ENCODE measurements at places on chromosomes 4 and X. TPM values are rescaled to one million over a fixed set of nuclear protein-coding genes. Genes with fewer than 3 reads are reported as not detected.
A peak's percentile ranks its signal among the peaks of the same experiment; 100 is the strongest.

- DNase-seq = peak; percentile 85
- peaks cover 38% of the 10 kb centered on the region for H3K27me3 ChIP-seq
- peak overlapping the region; percentile 59 for H3K4me3 ChIP-seq
These were observed 785 bp upstream of the EFNB1 start for GRCh38 chrX:68827848-68828624.

GRCh38 chr4:1412376-1413203 lies 6.3 kb upstream of the NKX1-1 start:
- no peak overlapping the region for H3K27ac ChIP-seq
- no peak for DNase-seq
- H3K27me3 ChIP-seq = peaks cover 89% of the 10 kb centered on the region
- no peak overlapping the region for H3K4me3 ChIP-seq
- no peaks in the 10 kb centered on the region for H3K36me3 ChIP-seq

DNA sequence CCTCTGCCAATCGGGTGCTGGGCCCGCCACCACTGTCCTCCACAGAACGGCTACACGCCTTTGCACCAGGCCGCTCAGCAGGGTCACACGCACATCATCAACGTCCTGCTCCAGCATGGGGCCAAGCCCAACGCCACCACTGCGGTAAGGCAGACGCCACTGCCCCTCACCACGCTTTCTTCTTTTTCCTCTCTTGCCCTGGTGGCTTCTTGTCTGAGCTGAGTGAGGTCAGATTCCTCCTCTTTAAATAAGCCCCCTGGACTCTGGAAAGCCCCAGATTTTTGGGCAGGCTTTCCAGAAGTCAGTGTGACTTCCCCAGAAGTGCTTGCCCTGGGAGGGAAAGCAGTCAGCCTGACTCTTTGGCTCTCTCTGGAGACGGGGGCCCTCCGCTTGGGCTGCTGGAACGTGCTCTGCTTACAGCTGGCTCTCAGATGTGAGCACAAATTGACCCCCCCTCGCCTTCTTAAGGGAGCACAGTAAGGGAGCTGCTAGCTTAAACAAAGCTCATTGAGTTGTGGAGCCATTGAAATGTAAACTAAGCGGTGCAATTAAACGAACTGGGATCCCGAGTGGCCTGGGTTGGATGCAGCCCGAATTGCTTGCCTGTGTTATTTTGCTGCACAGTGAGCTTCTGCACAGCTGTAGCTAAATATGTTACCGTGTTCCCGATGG lies 243.1 kb downstream of the ANK2 start:
- no peaks in the 10 kb centered on the region for H3K27me3 ChIP-seq
- H3K27ac ChIP-seq = peak overlapping the region; percentile 97
- H3K4me3 ChIP-seq = peak overlapping the region; percentile 27
- peaks cover 5% of the 10 kb centered on the region for H3K36me3 ChIP-seq

JADE3 gene
- 22.0 TPM for total RNA-seq

GRCh38 chr4:2266181-2266580 lies 4.3 kb upstream of the MXD4 start:
- H3K4me3 ChIP-seq = no peak overlapping the region
- H3K36me3 ChIP-seq = no peaks in the 10 kb centered on the region
- H3K27me3 ChIP-seq = no peaks in the 10 kb centered on the region
- no peak for DNase-seq
- no peak overlapping the region for H3K27ac ChIP-seq

AADAT gene
- total RNA-seq = 24.2 TPM

PCSK1N gene
- total RNA-seq = 2.4 TPM

DNA sequence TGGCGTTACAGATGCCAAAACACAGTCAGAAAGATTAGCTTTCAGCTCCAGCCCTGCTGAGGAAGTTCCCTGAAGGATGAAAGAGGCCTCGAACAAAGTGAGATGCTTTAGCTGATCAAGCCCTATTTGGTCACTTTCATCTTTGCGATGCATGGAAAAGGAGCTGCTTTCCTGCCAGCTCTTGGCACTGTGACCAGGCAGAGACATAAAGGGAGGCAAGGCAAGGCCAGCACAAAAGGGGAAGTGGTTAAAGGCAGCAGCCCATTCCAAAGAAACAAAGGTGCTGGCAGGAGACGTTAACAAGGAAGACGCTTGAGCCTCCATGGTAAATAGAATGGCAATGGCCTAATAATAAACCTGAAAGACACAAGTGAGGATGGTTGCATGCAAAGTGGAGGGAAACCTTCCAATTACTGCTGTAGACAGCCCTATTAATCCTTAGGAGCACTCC lies 617.1 kb upstream of the INTU start:
- H3K4me3 ChIP-seq = no peak overlapping the region
- no peak overlapping the region for H3K27ac ChIP-seq
- peaks cover 12% of the 10 kb centered on the region for H3K4me1 ChIP-seq
- DNase-seq = peak; percentile 62
- H3K27me3 ChIP-seq = no peaks in the 10 kb centered on the region

NAA11 gene
- not detected for total RNA-seq

- no peaks in the 10 kb centered on the region for H3K36me3 ChIP-seq
- no peak overlapping the region for H3K4me3 ChIP-seq
- no peak overlapping the region for H3K27ac ChIP-seq
These were observed 47.6 kb upstream of the DRP2 start for GRCh38 chrX:101171883-101172400.

GRCh38 chr4:86846921-86847320 lies 2.3 kb downstream of the SLC10A6 start:
- no peaks in the 10 kb centered on the region for H3K27me3 ChIP-seq
- no peaks in the 10 kb centered on the region for H3K36me3 ChIP-seq
- no peak overlapping the region for H3K4me3 ChIP-seq

GRCh38 chr4:93237521-93237920 lies 591.0 kb upstream of the ATOH1 start:
- H3K36me3 ChIP-seq = no peaks in the 10 kb centered on the region
- no peaks in the 10 kb centered on the region for H3K27me3 ChIP-seq
- H3K27ac ChIP-seq = no peak overlapping the region
- no peak overlapping the region for H3K4me3 ChIP-seq
- no peak for DNase-seq

GRCh38 chrX:21838937-21839333 lies 482 bp upstream of the MBTPS2 start:
- DNase-seq = no peak
- H3K27me3 ChIP-seq = no peaks in the 10 kb centered on the region
- H3K36me3 ChIP-seq = no peaks in the 10 kb centered on the region
- no peaks in the 10 kb centered on the region for H3K4me1 ChIP-seq
- H3K27ac ChIP-seq = no peak overlapping the region
- H3K4me3 ChIP-seq = peak overlapping the region; percentile 61

KCND1 gene
- 0.39 TPM for total RNA-seq

AKAP4 gene
- not detected for total RNA-seq

DNA sequence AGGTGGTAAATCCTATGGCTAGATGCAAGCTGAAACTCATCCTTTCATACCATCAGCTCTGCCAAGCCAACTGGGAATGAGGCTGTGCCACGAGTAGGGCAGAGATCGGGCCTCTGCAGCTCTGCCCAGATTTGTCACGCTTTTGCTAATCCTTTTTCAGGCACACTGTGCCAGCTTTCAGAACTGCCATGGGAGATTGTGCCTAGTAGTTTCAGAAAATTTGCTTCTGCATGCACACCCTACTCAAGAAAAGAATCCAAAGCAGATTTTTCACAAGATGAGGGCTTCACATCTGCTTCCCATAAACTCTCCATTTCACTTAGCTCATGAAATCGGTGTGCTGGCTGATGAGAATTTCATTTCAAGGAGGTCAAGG lies 3.3 kb upstream of the ADH7 start:
- no peaks in the 10 kb centered on the region for H3K4me1 ChIP-seq
- H3K27me3 ChIP-seq = no peaks in the 10 kb centered on the region
- no peak overlapping the region for H3K4me3 ChIP-seq
- H3K27ac ChIP-seq = no peak overlapping the region

SMAD1 gene
- 44.3 TPM for total RNA-seq

BTC gene
- 0.81 TPM for total RNA-seq

FGFBP1 gene
- total RNA-seq = not detected

DNA sequence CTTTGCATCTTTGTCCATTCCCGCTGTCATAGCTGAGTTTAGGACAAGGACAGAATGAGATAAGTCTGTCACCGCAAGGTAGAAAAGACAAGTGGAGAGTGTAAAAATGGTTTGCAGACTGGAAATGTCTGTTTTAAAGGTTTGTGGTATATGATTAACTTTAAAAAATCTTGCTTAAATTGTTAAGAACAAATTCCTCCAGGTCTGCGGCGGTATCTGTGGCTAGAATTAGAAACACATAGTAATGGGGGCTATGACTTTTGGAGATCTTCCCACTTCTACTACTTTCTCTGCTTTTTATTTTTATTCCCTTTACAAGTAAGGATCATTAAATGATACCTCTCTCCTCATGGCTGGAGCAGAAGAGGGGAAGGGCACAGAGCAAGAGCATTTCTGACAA lies 92.2 kb downstream of the MID1IP1 start:
- H3K4me3 ChIP-seq = no peak overlapping the region
- no peaks in the 10 kb centered on the region for H3K36me3 ChIP-seq
- no peaks in the 10 kb centered on the region for H3K4me1 ChIP-seq
- H3K27me3 ChIP-seq = no peaks in the 10 kb centered on the region
- no peak for DNase-seq

GPC4 gene
- 23.6 TPM for total RNA-seq

GRCh38 chrX:81564851-81565250 lies 362.9 kb downstream of the SH3BGRL start:
- DNase-seq = no peak
- no peak overlapping the region for H3K27ac ChIP-seq
- peaks cover 5% of the 10 kb centered on the region for H3K36me3 ChIP-seq
- H3K4me3 ChIP-seq = no peak overlapping the region
- H3K4me1 ChIP-seq = no peaks in the 10 kb centered on the region

DNA sequence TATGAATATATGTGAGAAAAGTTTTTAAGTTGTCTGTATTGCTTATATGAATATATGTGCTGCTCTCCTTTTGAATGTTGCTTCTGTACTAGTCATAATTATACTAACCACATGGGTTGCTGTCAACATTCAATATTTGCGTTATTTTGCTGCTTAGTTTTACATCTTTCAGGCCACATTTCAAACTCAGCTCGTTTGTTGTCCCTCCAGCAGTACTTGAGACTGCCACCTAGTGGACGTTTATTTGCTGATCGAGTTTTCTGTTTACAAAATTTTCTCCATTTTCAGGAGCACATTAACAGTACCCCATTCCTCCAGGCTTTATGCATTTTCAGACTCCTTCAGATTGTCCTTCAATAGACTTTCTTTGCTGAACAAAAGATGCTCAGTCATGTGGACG lies 75.8 kb downstream of the NUDT11 start:
- H3K4me1 ChIP-seq = no peaks in the 10 kb centered on the region
- H3K36me3 ChIP-seq = no peaks in the 10 kb centered on the region
- H3K4me3 ChIP-seq = no peak overlapping the region
- H3K27me3 ChIP-seq = no peaks in the 10 kb centered on the region
- DNase-seq = peak; percentile 60
- H3K27ac ChIP-seq = no peak overlapping the region

DAPP1 gene
- total RNA-seq = not detected

GLUD2 gene
- total RNA-seq = 8.9 TPM

DNA sequence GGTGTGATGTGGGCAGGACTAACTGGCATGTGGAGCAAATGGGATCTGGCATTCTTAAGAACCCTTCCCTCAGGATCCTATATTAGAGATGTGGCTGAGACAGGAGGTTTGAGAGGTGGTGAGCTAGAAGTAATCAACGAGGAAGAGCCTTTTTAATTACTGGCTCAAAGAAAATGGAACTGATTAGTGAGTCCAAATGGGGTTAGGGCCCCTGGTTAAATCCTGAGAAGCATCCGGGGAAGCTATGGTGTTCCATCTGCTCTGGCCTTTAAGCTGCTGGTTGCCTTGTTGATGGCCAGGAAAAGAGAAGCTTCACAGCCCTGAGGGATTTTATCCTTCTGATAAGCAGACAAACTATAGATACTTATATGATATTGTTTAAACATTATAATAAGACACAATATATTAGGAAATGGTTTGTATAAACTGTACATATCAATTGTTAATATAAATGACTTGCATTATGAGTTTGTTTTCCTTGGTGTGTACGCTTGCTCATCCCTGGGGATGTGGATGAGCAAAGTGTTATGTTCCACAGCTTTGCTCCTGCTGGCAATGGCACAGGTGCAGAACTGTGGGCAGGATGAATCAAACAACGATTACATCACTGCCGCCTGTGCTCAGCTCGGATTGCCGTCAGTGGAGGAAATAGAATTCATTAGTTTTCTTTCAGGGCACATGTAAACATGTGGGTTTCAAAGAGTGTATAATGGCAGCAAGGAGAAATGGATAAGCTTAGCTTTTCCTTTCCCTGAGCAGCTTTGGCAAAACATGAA lies 328.6 kb upstream of the ARX start:
- H3K4me3 ChIP-seq = no peak overlapping the region
- peaks cover 10% of the 10 kb centered on the region for H3K4me1 ChIP-seq
- H3K36me3 ChIP-seq = no peaks in the 10 kb centered on the region

CDX4 gene
- total RNA-seq = 0.92 TPM

DNA sequence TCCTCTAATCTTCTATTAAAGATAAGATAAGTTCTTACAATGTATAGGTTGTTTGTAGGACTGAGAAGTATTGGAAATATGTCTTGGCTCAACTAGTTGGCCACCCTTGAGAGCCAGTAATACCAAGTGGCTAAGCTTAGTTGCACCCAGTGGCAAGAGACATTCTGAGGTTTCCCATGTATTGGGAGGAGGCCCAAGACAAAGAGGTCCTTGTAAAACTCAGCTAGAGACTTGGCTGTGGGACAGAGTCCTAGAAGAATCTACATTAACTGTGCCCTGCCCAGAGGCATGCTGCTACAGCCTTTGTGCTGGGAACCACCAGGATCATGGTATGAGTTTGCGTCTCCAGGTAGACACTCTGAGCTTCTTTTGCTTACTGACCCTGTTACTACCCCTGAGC lies 41.9 kb upstream of the SLC4A4 start:
- H3K4me1 ChIP-seq = no peaks in the 10 kb centered on the region
- no peak overlapping the region for H3K27ac ChIP-seq
- no peaks in the 10 kb centered on the region for H3K36me3 ChIP-seq
- DNase-seq = no peak

DNA sequence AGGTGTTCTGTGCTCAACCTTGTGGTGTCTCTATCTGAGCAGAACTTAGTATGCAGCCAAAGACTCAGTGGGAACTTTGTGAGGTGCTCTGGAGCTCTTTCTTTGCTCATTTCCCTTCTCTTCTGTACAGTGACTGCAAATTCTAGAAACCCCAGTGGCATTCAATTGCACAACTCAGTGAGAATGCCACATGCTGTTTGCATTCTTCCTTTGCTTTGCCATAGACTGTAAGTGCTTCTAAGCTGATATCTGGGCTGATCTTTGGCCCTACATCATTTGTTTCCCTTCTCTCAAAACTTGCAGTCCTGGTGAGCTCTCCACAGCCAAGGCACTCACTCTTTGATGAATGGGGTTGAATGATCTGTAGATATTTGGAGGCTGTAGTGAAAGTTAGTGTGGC lies 7.0 kb downstream of the PNMA3 start:
- H3K36me3 ChIP-seq = no peaks in the 10 kb centered on the region
- no peaks in the 10 kb centered on the region for H3K27me3 ChIP-seq
- no peak for DNase-seq
- no peak overlapping the region for H3K27ac ChIP-seq

GRCh38 chr4:6042293-6043063 lies 24.2 kb upstream of the C4orf50 start:
- H3K27me3 ChIP-seq = no peaks in the 10 kb centered on the region
- DNase-seq = no peak
- no peaks in the 10 kb centered on the region for H3K36me3 ChIP-seq
- H3K27ac ChIP-seq = no peak overlapping the region
- no peaks in the 10 kb centered on the region for H3K4me1 ChIP-seq
